Spinal cord (tissue), 10 donors: ENCODE measurements at places on chromosomes 2 and 18. TPM values are rescaled to one million over a fixed set of nuclear protein-coding genes. Genes with fewer than 3 reads are reported as not detected.

VWC2L gene
- total RNA-seq: 17.1 TPM

AFTPH gene
- 38.0 TPM for total RNA-seq

ACADL gene
- total RNA-seq: 4.8 TPM

KCNG2 gene
- total RNA-seq: 1.4 TPM

- DNase-seq: no peak
Observed at GRCh38 chr2:80896576-80896975, 592.0 kb upstream of the LRRTM1 start.

DNA sequence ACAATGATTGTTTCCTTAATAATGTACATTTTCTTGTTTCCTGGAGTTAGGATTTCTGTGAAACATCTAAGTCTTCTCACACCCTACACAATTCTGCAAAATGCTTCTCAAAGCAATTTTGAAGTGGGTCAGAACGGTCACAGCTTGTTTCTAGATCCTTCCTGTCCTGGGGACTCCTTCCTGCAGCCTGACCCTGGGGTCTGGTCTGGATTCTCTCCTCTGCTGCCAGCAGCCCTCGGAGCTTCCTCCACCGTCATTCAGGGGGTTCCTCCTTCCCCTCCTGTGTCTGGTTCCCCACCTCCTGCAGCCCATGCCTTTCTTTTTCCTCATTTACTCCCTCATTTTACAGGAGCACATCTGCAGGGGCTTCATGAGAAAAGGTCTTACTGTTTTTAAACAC, 322.1 kb downstream of the AGPS start:
- DNase-seq: no peak

GRCh38 chr2:240499309-240500301, 58.2 kb downstream of the ANKMY1 start:
- no peak for DNase-seq

DNA sequence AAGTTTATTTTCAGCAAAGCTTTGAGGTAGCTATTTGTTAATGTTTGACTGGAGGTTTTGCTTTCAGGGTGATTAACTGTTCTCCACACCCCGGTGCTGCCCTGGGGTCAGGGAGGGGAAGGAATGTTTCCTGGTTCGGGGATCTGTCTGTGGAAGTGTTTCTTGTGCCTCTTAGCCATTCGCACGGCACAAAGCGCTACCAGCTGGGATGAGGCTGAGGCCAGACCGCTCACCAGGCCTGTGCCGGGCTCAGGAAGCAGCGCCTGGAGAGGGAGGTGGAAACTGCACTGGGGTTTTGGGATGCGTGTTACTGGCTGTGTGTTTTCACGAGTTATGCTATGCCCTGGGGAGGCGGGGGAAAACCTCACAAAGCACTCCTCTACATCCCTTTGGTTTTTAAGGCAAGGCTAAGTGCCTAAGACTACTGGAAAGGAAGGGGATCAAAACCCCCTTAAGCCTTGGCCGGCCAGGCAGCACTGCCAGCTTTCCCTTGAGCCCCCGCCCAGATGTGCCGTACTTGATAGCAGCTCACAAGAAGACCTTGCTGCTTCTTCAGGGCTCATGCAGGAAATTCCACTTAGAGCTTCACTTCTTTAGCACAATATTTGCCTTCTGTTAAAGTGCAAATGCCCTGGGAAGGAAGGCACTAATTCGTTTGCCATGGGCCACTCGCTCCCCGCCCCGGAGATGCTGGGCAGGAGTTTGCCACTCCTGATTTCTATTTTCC, 65.7 kb upstream of the CNGA3 start:
- DNase-seq: no peak

GRCh38 chr2:185895828-185896693, 157.5 kb downstream of the FSIP2 start:
- DNase-seq: no peak

DNA sequence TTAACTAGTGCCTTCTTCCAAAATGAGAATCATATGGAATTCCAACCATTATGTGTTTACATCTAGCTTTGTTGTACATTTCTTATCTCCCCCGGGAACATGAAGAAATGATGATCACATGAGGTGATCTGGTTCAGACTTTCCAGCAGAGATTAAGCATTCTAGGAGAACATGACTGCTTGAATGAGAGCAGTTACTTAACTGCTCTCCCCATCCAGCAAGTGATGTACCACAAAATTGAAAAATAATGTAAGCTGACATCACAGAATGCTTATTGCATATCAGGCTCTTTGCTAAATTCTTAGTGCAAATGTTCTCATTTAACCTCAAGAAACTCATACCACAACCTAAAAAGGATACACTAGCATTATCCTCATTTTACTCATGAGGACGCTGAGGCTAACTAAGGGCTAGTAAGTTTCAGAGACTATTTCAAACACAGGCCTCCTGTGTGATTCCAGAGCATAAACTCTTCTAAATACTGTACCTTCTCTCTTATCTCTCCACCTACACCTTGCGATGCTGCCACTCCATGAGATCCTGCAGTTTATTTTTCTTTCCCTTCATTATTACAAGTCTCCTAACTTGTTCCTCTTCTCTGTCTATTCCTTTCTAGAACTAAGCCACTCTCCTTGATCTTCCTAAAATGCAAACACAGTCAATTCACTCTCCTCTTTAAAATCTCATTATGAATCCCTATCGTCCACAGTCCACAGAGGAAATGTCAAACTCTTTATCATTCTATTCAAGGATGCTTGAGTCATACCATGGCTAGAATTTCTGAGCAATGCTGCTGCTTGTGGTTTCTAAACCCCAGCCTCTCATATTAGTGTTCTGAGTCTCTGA, 1224.8 kb upstream of the ZEB2 start:
- no peak for DNase-seq

DNA sequence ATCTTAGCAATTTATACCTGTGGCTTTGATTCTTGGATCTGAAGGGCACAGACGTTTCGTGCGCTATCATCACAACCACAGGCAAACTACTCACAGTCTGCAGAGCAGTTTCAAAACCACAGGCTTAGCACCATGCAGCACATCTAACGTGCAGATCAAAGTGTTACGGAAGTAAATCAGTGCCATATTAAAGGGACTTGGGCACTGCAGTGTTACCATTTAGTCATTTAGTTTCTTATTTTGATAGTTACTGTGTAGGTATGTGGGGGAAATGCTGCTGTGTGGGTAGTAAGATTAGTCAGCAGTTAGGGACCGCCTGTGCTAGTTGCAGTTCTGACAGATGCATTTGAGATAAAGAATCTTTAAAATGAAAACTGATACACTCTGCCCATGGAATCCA, 384.0 kb downstream of the NBAS start:
- no peak for DNase-seq

GRCh38 chr2:196242131-196242620, 70.8 kb upstream of the STK17B start:
- DNase-seq: no peak

- no peak for DNase-seq
Observed at GRCh38 chr2:134079373-134079772, 174.5 kb upstream of the MGAT5 start.

DNA sequence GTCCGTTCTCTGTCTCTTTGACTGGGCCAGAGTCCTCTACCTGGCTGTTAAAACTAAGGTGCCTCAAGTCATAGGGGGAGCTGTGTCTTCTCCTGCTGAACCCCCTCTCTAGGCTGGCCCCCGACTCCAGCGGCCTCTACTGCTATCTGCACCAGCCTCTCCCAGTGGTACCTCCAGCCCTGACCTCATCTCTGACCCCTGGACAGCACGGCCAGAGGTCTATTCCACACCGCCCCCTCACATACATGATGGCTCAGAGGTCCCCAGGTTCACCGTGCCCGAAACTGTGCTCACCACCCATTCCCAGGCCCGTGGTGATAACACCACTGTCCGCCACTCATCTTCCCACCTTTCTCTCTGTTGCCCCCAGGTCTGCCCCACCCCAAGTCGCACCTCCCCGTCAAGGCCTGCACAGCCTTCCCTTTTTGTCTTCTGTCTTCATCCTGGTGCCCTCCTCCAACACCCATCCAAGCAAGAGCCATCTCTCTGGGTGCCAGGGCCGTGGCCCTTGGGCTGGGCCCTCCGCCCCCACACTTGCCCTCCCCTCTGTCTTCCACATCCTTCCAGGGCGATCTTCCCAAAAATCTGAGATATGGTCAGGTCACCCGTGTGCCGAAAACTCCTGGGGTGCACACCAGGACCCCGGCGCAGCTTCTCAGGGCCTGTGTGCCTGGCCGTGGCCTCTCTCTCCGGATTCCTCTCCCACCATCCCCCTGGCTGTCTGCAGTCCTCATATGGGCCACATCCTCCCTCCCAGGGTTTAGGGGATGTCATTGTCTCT, 134.4 kb upstream of the ID2 start:
- DNase-seq: no peak

- peak; percentile 66 for DNase-seq
Observed at GRCh38 chr2:197059477-197059876, 133.0 kb upstream of the PGAP1 start.

GRCh38 chr2:12675352-12675795, 41.4 kb upstream of the TRIB2 start:
- no peak for DNase-seq

GRCh38 chr2:43759195-43759594, 14.6 kb upstream of the DYNC2LI1 start:
- no peak for DNase-seq

GRCh38 chr2:216426938-216427337, 14.7 kb downstream of the SMARCAL1 start:
- no peak for DNase-seq
